DND-41 (cell line): ENCODE measurements at places on chromosomes 11 and 22.
A peak's percentile ranks its signal among the peaks of the same experiment; 100 is the strongest.

GRCh38 chr11:126808836-126809235 lies 191.7 kb downstream of the KIRREL3 start:
- no peak for DNase-seq

DNA sequence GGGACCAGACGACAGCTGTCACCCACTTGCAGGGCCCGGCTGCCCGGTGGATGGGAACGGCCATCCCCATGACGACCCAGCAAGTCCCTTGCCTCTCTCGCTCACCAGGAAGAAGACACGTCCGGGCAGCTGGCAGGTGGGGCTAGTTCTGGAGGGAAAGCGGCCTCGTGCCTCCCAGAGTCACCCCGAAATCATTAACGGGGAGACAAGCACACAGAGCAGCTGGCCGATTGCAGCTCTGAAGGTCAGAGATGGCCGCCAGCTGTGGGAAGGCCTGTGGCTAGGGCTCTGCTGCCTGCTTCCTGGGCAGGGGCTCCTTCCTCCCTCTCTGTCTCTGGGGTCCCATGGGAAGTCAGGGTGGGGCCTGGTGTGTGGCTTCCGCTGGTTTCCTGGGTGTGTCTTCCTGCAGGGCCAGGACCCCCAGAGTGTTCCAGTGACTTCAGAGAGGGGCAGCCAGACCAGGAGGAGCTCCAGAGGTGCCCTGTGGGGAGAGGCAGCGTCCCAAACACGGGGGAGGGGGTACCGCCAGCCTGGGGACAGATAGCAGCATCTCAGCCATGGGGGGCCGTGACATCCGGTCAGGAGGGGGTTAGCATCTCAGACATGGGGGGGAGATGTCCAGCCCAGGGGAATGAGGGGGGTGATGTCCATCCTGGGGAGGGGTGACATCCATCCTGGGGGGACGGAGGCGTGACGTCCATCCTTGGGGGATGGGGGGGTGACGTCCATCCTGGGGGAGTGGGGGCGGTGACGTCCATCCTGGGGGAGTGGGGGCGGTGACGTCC lies 114.9 kb downstream of the KCNQ1 start:
- DNase-seq, result no peak

GRCh38 chr11:7596975-7597391 lies 76.3 kb downstream of the CYB5R2 start:
- no peak for DNase-seq

GRCh38 chr22:26718905-26719304 lies 61.5 kb downstream of the MIAT start:
- no peak for DNase-seq

GRCh38 chr11:107547961-107548360 lies 17.6 kb downstream of the ALKBH8 start:
- no peak for DNase-seq

GRCh38 chr22:38018938-38019827 lies 34.8 kb upstream of the SOX10 start:
- no peak for DNase-seq

- DNase-seq, result no peak
These were observed 56.3 kb upstream of the SOX6 start for GRCh38 chr11:16412525-16413172.

- DNase-seq, result no peak
These were observed 4.2 kb downstream of the IL17REL start for GRCh38 chr22:50008151-50009040.

DNA sequence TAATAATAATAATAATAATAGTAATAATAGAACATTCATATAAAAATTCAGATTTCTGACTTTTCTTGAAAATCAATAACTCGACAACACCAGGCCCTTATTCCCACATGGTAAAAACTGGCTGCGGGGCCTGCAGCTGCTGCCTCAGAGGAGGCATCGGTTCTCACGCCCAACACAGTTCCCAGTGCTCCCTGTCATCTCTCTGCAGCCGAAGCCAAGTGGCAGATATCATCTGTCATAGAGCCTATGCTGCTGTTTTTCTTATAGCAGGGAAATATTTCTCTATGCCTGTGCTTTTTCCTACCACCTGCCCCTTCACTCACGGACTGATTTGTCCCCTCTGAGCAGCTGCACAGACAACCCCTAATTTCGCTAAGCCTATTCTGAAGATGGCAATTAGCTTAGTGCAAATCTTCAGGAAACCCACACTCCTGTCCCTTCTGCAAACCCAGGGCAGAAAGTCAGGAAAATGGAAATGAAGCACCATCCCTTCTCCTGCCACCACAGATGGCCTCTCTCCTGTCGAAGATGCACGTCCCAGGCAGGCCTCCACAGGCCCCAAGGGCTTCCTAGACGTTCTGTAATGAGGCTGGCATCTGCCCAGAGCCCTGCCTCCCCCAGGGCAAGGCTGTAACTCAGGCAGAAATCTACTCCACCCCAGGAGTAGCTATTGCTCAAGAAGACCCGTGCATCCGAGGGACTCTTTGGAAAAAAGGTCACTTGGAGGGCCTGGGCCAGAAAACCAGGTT lies 66.7 kb downstream of the SYN3 start:
- DNase-seq, result no peak

DNA sequence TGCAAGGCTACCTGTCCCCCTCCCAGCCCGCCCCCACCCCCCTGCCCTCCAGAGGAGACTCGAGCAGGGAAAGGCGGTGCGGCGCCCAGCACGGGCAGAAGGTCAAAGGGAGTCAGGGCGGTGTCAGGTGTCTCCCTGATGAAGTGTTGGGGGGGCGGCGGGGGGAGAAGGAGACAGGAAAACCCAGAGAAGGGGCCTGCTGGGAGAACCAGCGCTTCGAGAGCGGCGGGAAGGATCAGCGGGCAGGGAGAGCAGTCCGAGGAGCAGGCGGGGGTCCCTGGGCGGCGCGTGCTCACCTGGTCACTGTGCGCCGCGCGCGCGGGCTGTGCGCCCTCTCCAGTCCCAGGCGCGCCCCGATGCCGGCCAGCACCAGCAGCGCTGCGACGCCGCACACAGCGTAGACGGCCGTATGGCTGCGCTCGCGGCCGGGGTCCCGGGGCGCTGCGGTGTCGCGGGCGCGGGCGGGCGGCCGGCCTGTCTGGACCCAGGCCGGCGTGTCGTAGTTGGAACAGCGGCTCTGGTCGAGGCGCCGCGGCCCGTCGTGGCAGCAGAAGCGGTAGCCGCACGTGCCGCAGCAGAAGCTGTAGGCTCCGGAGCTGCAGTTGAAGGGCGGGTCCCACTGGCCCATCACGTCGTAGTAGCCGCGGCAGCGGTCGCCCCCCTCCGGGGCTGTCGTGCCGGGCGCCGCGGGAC lies 886 bp downstream of the SHISA8 start:
- DNase-seq, result no peak

DNA sequence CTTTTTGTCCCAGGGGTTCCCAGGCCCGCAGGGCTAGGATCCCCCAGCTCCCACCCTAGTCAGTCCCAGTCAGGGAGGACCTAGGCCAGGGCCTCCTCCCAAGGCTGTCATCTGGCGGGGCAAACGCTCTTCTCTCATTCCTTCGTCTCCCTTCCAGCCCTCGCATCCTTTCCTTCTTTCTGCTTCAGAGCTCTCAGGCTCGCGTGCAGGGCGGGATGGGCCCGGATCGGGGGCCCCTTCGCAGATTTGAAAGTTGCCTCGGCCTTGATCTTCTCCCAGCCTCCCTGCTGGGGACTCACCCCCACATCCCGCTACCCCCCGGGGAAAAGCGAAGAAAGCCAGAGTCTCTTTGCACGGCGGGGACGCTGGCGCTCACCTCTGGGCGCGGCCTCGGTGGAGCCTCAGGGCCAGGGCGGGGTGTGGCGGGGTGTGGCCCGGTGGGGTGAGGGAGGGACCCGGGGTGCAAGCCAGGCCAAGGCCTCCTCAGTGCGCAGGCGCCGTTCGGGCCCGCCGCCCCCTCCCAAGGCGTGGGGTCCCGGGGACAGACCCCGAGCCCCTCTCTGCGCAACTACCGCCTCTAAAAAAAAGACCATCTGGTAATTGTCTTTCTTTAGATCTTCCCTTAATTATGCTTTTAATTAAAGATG lies 14.8 kb upstream of the PAX6 start:
- DNase-seq, result no peak

DNA sequence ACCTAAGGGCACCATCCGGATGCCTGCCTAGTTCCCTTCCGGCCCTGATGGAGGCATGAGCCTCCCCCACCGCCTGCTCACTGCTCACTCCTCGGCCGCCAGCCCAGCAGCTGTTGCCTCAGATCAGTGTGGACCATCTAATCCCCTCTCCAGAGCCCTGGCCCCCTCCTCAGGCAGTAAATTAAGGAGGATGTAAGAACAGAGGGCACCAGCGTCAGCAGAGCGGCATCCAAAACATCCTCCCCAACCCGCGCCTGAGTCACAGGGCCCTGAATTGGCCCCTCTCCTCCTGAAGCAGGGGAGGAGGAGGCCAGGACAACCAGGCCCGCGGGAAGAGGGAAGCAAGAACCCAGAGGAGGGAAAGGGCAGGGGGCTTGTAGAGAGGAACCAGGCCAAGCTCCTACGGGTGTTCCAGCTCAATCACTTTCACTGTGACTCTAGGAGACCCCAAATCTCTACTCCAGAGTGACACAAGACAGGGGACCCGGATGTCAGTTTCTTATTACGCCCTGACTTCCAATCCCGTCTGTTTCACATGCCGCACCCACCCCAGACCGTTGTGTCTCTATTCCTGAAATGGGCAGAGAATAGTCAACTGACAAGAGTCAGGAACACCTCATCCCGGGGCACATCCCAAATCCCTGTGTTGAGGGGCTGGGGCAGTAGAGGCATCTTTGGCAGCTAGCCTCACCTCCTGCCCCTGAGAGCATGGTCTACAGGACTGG lies 31.3 kb upstream of the MYOD1 start:
- no peak for DNase-seq

- no peak for DNase-seq
These were observed 1.7 kb upstream of the DIXDC1 start for GRCh38 chr11:111935317-111936039.

DNA sequence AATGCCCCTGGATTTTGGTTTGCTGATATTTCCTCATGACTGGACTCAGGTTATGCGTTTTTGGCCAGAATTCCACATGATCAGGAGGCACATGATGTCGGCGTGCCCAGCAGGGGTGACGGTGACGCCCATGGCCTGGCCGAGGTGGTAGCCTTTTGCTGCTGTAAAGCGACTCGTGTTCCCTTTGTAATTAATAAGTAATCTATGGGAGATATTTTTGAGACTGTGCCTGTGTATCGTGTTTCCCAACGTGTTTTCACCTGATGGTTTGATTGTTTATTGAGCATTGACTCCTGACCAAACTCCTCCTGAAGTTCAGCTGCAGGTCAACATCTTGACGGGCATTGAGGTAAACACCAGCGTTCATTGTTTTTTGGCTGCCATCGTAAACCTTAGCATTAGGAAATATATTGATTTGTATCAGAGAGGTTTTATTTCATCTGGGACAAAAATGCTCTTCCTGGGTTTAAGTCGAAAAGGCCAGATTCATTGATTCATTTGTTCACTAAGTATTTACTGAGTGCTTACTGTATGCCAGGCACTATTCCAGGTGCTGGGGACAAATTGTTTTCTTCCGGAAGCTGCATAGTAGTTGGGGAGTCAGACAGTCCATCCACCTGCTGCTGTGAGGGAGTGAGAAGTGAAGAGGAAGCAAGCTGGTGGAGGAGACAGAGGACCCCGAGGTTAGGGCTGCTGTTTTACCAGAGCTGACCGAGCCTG lies 23.6 kb downstream of the DCPS start:
- no peak for DNase-seq

GRCh38 chr11:82927264-82927880 lies 25.8 kb downstream of the DDIAS start:
- peak; percentile 13 for DNase-seq

GRCh38 chr11:111408789-111409727 lies 30.0 kb upstream of the POU2AF1 start:
- no peak for DNase-seq

DNA sequence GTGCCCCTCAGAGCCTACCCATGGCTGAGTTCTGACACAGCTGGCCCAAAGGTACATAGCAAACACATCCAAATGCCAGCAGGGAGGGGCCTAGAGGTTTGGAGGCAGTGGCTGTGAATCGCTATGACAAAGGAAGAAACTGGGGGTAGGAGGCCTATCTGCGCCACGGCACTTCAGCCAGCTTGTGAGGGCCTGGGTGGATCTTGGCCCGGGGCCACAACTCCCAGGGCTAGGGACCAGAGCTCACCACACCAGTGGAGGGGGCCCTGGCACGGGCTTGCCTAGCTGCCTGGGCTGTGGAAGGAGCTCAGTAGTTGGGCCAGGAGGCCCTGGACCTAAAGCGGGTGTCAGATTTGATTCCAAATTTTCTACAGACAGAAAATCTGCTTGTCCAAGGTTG lies 9.4 kb upstream of the NAP1L4 start:
- no peak for DNase-seq

DNA sequence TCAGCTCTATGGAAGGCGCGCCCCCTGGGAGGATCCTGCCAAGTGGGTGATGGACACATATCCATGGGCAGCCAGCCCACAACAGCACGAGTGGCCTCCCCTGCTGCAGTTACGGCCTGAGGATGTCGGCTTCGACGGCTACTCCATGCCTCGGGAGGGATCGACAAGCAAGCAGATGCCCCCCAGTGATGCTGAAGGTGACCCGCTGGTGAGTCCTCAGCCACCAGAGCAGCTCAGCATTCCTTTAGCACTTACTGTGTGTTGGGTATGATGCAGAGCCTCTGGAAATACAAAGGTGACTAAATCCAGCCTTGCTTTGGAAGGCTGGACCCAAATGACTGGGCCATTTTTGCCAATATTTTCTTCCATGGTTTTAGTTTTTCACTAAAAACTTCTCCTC lies 45.7 kb downstream of the DBX1 start:
- no peak for DNase-seq

DNA sequence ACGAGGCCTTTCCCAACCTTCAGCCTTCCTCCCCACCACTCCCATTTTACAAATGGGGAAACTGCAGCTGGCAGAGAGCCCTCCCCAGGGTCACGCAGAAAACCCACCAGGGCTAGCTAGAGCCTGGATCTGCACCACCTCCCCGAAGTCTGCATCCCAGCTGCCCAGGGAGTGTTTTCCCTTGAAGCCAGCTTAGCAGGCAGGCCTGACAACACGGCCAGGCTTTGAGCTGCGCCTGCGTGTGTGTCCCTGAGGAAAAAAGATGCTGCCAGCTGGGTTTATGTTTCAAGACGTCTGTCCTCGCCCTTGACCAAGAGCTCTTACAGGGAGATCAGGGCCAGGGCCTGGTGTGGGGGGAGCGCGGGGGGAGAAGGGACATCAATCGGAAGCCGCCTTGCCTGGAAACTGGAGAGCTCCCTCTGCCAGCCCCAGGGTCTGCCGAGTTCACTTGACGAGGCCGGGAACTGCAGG lies 20.3 kb downstream of the WNT11 start:
- DNase-seq, result no peak

DNA sequence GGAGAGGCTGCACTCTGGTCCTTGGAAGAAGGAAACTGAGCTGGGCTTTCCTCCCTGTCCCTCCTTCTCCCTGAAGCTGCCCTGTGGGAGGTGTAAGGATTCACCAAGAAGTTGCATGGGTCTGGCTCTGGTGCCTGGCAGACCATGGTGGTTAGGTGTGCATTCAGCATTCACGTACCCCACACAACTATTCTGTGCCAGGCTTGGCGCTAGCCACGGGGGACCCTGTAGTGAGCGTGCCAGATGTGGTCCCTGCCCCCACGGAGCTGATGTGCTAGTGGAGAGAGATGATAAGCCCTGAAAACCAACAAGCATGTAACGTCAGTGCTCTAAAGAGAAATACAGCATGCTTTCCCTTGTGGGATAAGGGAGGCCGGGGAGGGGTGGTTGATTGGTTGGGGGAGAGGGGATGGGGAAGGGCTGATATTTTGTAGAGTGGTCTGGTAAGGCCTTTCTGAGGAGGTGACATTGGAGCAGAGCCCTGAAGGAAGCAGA lies 48.9 kb downstream of the CD82 start:
- DNase-seq, result no peak
